ENCODE measurements at places on chromosomes 11 and 22.

- no peak for DNase-seq
Observed at GRCh38 chr22:22380098-22381030, 128.2 kb downstream of the ZNF280B start.

DNA sequence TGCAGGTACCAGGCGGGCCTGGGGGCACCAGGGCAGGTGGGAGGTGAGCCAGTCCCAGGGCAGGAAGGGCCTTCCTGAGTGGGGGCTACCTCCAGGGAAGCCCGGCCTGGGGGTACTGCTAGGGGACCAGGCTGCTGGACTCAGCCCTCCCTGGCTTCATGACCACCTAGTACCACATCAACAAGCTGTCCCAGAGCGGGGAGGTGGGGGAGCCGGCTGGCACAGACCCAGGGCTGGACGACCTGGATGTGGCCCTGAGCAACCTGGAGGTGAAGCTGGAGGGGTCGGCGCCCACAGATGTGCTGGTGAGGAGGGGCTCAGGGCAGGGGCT is 6.7 kb downstream of the TRPT1 start:
- no peak for DNase-seq

DNA sequence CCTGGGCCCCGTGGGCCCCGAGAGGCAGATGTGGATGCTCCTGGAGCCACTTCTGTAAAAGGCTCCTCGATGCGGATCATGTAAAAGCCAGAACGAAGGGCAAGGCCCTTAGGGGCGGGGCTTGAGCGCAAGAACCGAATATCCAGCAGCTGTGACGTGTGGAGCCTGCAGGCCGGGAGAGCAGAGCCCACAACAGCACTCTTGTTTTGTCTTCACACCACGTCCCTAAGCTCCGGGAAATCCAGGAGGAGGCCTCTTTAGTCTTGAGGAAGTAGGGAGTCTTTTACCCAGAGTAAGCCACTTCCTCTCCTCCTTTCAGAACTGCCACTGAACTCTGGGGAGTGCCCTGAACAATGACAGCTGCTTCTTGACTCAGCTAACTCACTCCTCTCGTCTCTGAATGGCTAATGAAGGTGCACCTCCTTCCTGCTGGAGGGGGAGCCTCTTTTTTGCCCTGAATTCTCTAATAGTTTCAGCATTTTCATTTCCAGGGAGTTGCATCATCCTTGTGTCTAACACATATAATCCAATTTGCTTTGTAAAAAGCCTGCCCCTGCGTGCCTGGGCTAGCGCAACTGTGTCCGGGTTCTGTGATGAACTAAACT is 12.5 kb downstream of the L3MBTL2 start:
- peak; percentile 38 for DNase-seq

GRCh38 chr22:32307055-32307454 is 50.6 kb upstream of the RFPL3 start:
- no peak for DNase-seq

DNA sequence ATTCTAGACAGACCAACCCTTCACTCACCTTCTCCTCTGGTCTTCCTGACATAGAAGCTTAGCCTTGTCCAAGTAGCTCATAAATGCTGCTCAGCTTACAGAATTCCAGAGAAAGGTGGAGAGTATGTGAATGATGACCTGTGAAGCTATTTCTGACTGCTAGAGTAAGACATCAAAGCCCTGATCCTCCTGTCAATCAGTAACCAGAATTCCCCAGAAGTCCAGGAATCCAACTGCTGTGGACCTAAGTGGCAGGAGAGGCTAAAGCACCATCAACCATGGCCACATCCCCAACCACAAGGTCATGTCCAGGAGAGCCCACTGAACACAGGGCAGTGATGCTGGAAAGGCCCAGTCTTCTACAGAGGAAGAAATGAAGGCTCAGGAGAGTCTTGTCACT is 2.6 kb downstream of the OR51G2 start:
- no peak for DNase-seq

GRCh38 chr11:59713745-59714144 is at the start of gene OR10V1:
OR10V1 (minus strand) TSS chr11:59713845; CDS start chr11:59713845, 0 bp downstream.
- no peak for DNase-seq

- DNase-seq = no peak
Observed at GRCh38 chr11:35305670-35306382, 113.5 kb downstream of the SLC1A2 start.

GRCh38 chr11:94910779-94911178 is 62.6 kb downstream of the CWC15 start:
- DNase-seq = no peak

- no peak for DNase-seq
Observed at GRCh38 chr11:57001674-57002401, 13.1 kb downstream of the OR5AK2 start.

- no peak for DNase-seq
Observed at GRCh38 chr11:111605681-111606080, 3.4 kb downstream of the SIK2 start.

DNA sequence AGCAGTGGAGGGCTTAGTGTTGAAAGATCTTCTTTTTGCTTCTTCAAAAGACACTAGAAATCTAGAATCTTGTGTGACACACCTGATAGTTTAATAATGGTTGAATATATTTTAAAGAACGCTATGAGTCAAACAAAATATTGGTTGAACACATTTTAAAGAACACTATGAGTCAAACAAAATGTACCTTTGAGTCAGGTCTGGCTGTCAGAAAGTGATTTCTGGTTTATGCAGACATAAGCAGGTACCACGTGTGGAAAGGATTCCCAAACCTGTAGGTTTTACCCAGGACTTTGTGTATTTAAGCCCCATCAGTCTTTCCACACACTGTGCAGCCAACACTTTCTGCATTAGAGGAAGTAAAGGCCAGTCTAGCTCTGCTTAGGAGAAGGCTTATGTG is 366.7 kb upstream of the TENM4 start:
- no peak for DNase-seq

- no peak for DNase-seq
Observed at GRCh38 chr11:20042811-20043341, 117.4 kb downstream of the DBX1 start.

DNA sequence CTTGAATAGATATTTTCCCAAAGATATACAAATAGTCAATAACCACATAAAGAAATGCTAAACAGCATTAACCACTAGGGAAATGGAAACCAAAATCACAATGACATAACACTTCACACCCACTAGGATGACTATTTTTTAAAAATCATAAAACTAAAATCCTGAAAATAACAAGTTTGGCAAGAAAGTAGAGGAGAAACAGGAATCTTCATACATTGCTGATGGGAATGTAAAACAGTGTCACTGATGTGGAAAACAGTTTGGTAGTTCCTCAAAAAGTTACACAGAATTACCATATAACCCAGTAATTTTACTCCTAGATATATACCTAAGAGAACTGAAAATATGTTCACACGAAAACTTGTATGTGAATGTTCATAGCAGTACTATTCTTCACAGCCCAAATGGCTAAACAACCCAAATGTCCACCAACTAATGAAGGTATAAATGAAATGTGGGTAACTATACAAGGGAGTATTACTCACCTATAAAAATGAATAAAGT is 12.5 kb downstream of the PICALM start:
- no peak for DNase-seq

DNA sequence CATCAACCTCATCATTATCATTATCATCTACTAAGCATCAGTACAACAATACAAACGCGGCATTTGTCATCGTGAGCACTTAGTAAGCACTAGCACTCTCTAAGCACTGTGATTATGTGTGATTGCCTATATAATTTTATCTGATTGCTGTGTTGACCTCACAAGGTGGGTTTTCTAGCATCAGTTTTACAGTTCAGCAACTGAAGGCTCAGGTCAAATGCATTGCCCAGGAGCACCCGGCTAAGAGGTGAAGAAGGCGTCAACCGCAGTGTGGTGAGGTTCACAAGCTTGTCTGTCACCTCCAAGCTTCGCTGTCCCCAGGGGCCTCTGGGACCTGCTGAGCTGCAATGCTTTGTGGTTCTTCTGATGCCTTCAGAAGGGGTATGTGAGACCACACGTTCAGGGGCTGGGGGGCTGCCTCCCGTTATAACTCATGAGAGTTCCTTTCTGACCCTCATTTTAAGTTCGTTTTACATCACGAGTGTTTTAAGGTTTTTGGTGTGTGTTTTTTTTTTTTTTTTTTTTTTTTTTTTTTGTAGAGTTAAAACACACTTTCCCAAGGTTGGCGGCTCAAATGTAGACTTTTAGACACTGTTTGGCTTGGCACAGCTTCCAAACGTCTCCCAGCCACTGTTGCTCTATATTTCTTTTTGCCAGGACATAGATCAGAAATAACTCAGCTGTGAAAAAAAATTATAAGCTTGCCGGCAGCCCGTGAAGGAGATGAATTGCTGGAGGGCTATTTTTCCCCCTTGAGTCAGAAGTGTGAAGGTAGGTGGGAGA is 33.8 kb upstream of the SCUBE1 start:
- no peak for DNase-seq

GRCh38 chr11:130166457-130166784 is 6.8 kb downstream of the ST14 start:
- DNase-seq = no peak

GRCh38 chr11:63892228-63892627 is 24.7 kb downstream of the RCOR2 start:
- no peak for DNase-seq

- no peak for DNase-seq
Observed at GRCh38 chr22:49236541-49237075, 591.1 kb downstream of the BRD1 start.

- no peak for DNase-seq
Observed at GRCh38 chr11:67002297-67002913, 20.5 kb upstream of the SYT12 start.

DNA sequence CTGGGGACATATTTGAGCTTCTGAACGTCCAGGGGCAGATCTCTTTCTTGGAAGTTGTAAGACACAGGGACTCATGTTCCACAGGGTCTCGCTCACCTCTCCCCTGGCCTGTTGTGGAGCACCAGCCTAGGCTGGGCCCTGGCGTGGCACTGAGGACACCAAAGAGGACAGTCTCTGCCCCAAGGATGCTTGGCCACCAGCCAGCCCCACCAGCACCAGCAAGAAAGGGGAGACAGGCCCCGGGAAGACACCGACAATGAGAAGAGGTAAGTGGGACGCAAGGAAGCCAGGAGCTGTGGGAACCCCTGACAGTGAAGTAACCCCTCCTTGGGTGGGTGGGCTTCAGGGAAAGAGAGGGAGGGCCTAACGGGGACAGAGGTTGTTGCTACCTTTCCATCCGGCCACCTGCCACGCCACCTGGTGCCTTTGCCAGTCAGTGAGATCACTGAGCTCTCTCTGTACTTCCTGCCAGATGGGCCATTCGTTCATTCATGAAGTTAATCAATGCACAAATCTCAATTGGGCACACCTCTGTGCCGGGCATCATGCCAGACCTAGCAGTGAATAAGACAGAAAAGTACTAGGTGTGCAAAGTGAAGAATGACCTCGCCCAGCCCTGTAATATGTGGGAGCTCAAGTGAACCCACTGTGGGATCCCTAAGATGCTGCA is 11.1 kb downstream of the APOL5 start:
- DNase-seq = no peak

- DNase-seq = no peak
Observed at GRCh38 chr11:21177379-21177778, 508.0 kb downstream of the NELL1 start.
